ENCODE measurements at places on chromosomes 16 and 17. TPM values are rescaled to one million over a fixed set of nuclear protein-coding genes. Genes with fewer than 3 reads are reported as not detected.

DNA sequence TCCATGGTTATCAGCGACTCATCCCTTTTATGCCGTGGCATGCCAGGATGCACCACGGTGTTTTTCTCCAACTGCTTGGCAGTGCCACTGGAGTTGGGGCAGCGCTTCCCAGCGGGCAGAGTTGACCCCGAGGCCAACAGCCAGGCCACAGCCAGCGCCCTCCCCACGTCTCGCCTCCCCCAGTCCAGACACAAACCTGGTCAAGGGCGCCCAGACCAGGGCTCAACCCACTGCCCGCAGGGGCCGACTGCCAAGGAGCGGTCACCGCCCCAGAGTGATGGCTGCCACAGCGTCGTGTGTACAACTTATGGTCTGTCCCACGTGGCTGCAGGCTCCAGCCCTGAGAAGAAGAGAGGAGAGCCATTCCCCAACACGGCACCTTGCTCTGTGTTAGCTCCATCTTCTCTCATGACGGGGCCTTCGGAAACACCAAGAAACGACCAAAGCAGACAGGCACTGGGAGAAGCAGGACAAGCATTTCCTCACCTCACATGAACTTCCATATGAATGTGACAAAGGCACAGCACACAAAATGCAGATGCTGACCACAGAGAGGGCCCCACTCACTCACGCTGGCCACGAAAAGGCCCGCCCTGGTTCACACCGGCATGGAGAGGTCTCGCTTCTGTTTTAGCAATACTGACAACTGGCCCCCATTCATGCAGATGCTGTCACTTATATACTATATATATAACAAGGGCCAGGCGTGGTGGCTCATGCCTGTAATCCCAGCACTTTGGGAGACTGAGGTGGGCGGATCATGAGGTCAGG, 27.0 kb downstream of the AXIN1 start:
- no peaks in the 10 kb centered on the region for H3K27me3 ChIP-seq
- H3K27ac ChIP-seq: peak overlapping the region; percentile 85
- DNase-seq: no peak
- peaks cover 44% of the 10 kb centered on the region for H3K4me1 ChIP-seq
- peak overlapping the region; percentile 24 for H3K4me3 ChIP-seq
- no peaks in the 10 kb centered on the region for H3K36me3 ChIP-seq

- DNase-seq: no peak
- peak overlapping the region; percentile 44 for H3K4me3 ChIP-seq
- H3K36me3 ChIP-seq: peaks cover 16% of the 10 kb centered on the region
- H3K27me3 ChIP-seq: no peaks in the 10 kb centered on the region
- peak overlapping the region; percentile 87 for H3K27ac ChIP-seq
- H3K4me1 ChIP-seq: peaks cover 13% of the 10 kb centered on the region
Measured at GRCh38 chr16:28863929-28864793, 518 bp downstream of the SH2B1 start.

- peaks cover 5% of the 10 kb centered on the region for H3K4me1 ChIP-seq
- no peaks in the 10 kb centered on the region for H3K27me3 ChIP-seq
- no peak for DNase-seq
- H3K36me3 ChIP-seq: no peaks in the 10 kb centered on the region
Measured at GRCh38 chr17:81159611-81160265, 5.6 kb upstream of the PVALEF start.

- no peaks in the 10 kb centered on the region for H3K36me3 ChIP-seq
- H3K4me3 ChIP-seq: no peak overlapping the region
- no peak overlapping the region for H3K27ac ChIP-seq
- no peak for DNase-seq
Measured at GRCh38 chr17:45687594-45687993, 96.5 kb upstream of the CRHR1 start.

E2F4 gene
- 63.7 TPM for total RNA-seq

DNA sequence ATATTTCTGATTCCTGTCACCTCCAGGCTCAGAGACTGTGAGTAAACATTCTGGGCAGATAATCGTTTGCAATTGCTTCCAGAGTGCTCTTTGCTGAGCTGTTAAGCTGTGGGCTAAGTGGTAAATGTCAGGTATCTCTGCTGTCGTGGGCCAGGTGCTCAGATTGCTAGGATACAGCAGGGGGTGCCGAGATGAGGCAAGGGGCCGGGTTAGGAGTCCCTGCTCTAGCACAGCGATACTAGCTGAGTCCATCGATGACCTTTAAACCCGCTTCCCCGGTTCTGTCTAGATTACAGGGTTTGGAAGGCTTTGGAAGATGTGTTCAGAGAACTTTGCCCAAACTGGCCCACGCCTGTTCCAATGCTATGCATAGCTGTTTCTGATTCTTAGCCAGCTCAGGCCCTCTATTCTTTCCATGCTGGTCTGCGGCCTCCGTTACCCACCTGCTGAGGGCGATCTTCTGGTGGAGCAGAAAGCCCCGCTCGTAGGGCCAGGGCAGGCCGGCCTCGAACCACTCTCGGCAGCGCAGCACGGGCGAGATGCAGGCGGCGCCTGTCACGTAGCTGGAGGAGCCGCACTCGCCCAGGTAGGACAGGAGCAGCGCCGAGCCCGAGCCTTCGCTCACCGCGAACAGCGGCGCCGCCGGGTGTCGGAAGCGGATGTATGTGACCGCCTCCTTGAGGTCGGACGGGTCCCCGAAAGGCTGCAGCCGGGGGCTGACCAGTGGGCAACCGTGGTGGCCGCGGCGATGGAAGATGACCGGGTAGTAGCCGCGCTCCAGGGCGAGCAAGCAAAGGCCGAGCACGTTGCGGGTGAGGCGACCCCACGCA, 979 bp downstream of the ABHD15 start:
- H3K27ac ChIP-seq: peak overlapping the region; percentile 66
- peaks cover 33% of the 10 kb centered on the region for H3K4me1 ChIP-seq
- DNase-seq: peak; percentile 65
- H3K36me3 ChIP-seq: peaks cover 11% of the 10 kb centered on the region
- H3K27me3 ChIP-seq: no peaks in the 10 kb centered on the region

GRCh38 chr17:4533523-4534504, 21.4 kb downstream of the MYBBP1A start:
- no peak overlapping the region for H3K4me3 ChIP-seq
- peaks cover 1% of the 10 kb centered on the region for H3K36me3 ChIP-seq
- no peaks in the 10 kb centered on the region for H3K4me1 ChIP-seq

CHST5 gene
- total RNA-seq: not detected

KRT24 gene
- total RNA-seq: not detected

GRCh38 chr16:66357523-66357928, 9.0 kb upstream of the CDH5 start:
- no peak for DNase-seq
- H3K27ac ChIP-seq: no peak overlapping the region
- no peak overlapping the region for H3K4me3 ChIP-seq
- H3K36me3 ChIP-seq: no peaks in the 10 kb centered on the region
- no peaks in the 10 kb centered on the region for H3K4me1 ChIP-seq

DNA sequence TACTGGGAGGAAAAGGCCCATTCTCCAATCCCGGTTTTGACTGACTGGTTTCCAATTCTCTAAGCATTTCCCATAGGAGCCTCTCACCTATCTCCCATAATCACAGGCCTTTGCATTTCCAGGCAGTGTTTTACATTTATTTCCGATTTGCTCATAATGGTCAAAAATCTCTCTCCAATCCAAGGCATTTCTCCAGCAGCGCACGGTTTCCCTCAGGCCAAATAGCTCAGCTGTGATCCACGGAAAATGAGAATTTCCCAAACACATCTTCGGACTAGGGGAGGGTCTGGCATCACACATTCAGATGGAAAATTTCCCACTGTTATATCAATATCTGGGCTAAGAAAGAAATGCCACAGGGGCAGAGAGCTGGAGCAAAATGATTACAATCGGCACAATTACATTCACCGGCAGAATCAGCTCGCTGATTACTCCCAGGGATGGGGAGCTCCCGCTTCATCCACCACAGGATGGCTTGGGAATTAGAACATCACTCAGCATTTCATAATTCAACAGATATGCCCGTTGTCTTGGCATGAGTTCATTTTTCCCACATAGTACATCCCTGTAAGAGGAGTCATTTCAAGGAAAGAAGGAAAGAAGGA, 6.7 kb downstream of the PIPOX start:
- no peaks in the 10 kb centered on the region for H3K36me3 ChIP-seq
- H3K27ac ChIP-seq: no peak overlapping the region
- DNase-seq: no peak
- H3K4me1 ChIP-seq: no peaks in the 10 kb centered on the region
- H3K4me3 ChIP-seq: no peak overlapping the region

- DNase-seq: no peak
- no peaks in the 10 kb centered on the region for H3K36me3 ChIP-seq
- no peak overlapping the region for H3K27ac ChIP-seq
Measured at GRCh38 chr16:29719063-29719462, 26.7 kb downstream of the C16orf54 start.

DNA sequence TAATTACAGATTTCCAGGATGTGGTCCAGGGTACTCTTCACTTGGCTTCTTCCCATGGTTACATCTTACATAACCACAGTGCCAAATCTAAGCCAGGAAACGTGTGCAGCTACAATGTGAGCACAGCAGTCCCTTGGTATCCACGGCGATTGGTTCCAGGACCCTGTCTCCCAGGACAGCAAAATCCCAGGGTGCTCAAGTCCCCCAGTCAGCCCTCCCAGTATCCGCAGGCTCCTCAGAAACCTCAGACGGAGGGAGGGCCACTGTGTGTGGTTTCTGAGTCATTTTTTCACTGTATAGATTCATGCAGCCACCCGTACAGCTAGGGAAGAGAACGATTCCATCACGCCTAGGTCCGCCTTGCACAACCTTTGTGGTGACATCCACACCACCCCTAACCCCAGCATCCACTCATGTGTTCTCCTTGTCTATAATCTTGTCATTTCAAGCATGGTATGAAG, 11.1 kb upstream of the ATP2C2 start:
- DNase-seq: no peak
- H3K4me3 ChIP-seq: no peak overlapping the region
- no peaks in the 10 kb centered on the region for H3K36me3 ChIP-seq
- no peak overlapping the region for H3K27ac ChIP-seq

DNA sequence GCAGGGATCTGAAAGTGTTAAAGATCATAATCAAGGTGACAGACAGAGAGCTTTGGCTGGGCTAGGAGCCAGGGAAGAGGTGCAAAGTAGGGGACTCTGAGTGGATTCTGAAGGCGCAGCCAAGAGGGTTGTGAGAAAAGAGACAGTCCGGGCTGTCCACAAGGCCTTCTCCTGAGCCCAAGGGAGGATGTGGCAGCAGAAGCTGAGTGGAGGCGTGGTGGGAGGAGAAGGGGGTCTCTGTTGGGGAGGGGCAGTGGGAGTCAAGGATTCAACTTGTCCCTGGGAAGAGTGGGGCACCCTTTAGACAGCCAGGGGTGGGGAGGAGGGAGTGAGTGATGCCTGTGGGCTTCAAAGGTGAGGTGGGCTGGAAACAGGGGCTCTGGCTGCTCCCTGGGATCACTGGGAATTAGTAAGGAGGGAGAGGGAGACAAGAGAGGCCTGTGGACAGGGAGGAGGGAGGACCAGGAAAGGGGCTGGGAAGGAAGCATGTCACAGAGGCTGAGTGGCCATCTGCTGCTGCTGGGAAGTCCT, 10.6 kb downstream of the CES1 start:
- no peaks in the 10 kb centered on the region for H3K36me3 ChIP-seq
- H3K4me3 ChIP-seq: no peak overlapping the region
- no peak for DNase-seq
- no peaks in the 10 kb centered on the region for H3K27me3 ChIP-seq

GNGT2 gene
- 1.5 TPM for total RNA-seq

DNA sequence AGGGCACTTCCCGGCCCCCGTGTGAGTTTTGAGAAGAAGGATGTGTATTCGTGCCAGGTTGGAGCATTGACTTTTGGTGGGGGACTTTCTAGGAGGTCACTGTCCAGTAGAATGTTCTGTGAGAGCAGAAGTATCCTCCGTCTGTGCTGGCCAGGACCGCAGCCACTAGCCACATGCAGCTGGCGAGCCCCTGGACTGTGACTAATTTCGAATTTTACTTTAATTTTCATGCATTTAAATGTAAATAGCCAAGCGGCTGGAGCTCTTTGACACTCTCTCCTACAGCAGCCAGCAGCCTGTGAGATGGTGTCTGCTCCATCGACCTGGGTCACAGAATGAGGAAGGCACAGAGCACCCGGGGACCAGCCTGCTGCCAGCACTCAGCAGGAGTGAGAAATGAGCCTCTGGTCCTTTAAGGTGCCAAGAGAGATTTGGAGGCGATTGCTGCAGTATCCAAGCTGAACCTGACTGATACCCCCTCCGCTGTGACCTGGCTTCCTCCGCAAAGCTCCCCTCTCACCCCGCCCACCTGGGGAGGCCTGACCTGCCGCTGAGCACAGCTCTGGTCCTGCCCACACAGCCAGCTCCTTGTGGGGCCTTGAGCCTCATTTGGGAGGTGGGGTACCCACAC, 7.8 kb downstream of the ATP2A3 start:
- DNase-seq: no peak
- no peak overlapping the region for H3K4me3 ChIP-seq
- peaks cover 44% of the 10 kb centered on the region for H3K36me3 ChIP-seq
- H3K4me1 ChIP-seq: peaks cover 33% of the 10 kb centered on the region
- H3K27me3 ChIP-seq: no peaks in the 10 kb centered on the region
- no peak overlapping the region for H3K27ac ChIP-seq

DNA sequence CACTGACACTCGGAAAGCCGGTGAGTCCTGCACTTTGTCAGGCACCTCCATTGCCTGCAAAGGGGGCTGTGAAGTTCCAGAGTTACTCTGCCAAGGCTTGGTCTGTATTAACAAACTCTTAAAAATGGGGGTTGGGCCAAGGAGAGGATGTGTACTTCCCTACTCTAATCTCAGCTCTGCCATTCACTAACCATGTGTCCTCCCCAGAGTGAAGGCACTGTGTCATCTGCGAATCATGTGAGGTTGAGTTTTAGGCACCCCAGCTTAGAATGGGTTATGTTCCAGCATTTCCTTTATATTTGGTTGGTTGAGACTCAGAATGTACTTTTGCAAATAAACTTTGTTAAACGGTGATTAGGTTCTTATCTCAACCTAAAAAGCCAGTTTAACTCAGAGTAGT, 24.9 kb downstream of the ERCC4 start:
- DNase-seq: no peak
- peaks cover 34% of the 10 kb centered on the region for H3K36me3 ChIP-seq
- H3K4me3 ChIP-seq: no peak overlapping the region
- H3K27ac ChIP-seq: no peak overlapping the region

All from CD4-positive, CD25-positive, alpha-beta regulatory T cell (primary cell).